AG08396 (cell line): ENCODE measurements at places on chromosomes 3 and 15.

GRCh38 chr3:51967384-51968169 is at the start of gene PCBP4:
TSS of gene PCBP4 (minus strand) at chr3:51967454. CDS start at chr3:51961240, 6,214 bp downstream.
- DNase-seq, result peak; percentile 87

DNA sequence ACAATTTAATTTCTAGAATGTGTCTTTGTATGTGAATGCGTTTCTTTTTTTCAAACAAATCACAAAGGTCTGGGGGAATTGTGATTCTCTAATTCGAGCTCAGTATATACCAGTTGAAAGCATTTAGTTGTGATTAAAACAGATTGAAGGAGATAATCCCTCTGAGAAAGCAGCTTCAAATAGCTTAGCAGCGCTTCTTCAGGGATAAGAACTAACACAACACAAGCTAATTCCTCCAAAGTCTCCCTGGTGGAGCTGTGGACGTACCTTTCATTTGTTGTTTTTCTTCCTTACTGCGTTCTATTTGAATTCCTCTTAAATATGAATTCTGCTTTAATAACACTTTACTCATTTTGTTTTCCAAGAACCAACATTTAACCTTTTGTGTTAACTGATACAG is 286.7 kb downstream of the ROBO2 start:
- no peak for DNase-seq

GRCh38 chr3:55369141-55369847 is 117.8 kb downstream of the WNT5A start:
- no peak for DNase-seq

DNA sequence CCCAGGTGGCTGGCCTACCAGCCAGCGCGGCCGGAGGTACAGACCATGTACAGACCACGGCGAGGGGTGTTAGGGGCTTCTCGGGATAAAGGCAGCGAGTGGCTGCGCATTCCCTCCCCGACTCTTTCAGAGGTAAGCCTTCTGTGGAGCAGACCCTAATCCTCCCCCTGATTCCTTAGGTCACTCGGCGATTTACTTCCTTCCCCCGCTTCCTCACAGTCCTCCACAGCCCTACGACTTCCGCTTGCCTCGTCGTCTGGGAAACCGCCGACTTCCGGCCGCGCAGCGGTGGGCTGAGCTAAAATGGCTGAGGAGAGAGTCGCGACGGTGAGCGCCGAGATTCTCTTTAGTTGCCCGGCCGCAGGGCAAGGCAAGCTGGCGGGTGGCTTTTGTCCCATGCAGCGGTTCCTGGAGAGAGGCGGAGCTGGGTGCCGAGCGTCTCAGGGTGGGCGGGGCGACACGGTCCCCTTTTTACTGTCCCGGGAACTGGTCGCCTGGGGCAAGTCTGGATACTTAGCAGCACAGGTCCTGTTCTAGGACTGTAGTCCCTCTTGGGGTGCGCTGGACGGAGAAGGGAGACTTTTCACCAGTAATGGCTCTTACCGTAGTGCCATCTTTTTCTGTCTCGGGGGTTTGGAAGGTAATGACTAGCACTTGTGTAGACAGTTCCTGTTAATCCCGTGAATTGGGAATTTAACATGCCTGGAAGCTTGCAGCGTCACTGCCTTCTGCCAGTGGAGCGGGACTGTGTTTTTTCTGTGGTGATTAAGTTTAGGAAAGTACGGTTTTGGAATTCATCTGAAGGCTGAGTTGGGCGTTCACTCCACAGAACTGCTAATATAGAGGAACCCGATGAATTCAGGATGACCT is at the start of the genes BBS4 and HIGD2B:
Gene BBS4, plus strand, starts transcription at position 283 of the 870 bp plus-strand sequence. Its CDS starts 21 bp downstream, at position 304.
Gene HIGD2B, minus strand, starts transcription at position 258 of the 870 bp plus-strand sequence. CDS start 9,808 bp downstream, outside the sequence.
- DNase-seq, result peak; percentile 85

- DNase-seq, result peak; percentile 64
These were observed 627 bp upstream of the PLS1 start for GRCh38 chr3:142595581-142595950.

GRCh38 chr3:154247806-154248415 is 76.4 kb downstream of the DHX36 start:
- DNase-seq, result no peak

GRCh38 chr3:102129760-102130608 is 280.7 kb downstream of the NFKBIZ start:
- peak; percentile 26 for DNase-seq

DNA sequence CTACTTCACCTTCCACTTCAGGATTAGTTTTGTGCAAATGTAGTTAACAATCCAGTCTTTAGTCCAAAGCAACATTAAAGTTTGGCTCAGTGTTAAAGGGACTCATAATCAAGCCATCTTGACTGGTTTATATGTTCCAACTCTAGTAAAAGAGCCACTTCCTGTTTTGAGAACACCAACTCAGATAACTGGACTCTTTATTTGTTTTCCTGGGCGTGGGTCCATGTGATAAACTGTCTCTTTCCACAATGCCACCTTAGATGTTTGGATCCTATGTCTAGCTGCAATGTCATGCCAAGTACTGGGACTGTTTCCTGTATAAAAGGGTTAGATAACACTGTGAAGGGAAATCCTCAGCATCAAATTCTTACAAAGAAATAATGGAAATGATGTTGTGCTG is 545.0 kb downstream of the PYDC2 start:
- DNase-seq, result no peak

GRCh38 chr3:103794656-103795055 is 1359.8 kb downstream of the ZPLD1 start:
- no peak for DNase-seq

DNA sequence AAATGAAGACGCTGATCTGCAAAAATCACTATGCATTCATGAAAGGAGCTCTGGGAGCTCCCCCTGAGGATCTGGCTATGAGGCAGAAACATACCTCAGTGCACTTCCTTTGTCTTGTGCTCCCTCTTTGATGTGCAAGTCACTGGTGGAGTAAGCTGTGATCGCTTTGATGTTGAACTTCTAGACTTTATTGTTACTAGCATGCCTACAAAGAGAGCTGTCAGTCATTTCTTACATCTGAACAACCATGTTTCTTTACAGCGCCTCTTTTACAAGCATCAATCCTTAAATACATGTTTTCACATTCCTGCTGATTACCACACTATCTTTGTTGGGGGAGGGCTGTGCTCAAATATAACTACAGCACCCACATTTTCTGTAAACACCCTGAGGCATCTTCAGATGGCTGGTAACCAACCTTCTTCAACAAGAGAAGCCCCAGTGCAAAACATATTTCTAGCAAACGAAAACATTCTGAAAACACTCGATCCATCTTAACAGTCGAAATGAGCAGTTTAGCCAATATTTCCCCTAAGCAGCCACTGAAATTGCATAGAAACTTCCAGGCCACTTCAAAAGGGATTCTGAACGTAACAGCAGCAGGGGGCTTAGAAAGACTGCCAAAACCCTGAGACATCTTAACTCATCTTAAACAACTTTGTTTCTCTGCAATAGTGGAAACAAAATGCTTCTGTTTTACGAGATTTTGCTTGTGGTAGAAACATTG is 101.9 kb upstream of the ICE2 start:
- DNase-seq, result no peak

- DNase-seq, result no peak
These were observed 121.1 kb downstream of the SHQ1 start for GRCh38 chr3:72727172-72727571.

GRCh38 chr3:105800320-105800719 is 68.5 kb downstream of the CBLB start:
- no peak for DNase-seq

- DNase-seq, result no peak
These were observed 67.9 kb downstream of the CORO2B start for GRCh38 chr15:68646696-68647095.

DNA sequence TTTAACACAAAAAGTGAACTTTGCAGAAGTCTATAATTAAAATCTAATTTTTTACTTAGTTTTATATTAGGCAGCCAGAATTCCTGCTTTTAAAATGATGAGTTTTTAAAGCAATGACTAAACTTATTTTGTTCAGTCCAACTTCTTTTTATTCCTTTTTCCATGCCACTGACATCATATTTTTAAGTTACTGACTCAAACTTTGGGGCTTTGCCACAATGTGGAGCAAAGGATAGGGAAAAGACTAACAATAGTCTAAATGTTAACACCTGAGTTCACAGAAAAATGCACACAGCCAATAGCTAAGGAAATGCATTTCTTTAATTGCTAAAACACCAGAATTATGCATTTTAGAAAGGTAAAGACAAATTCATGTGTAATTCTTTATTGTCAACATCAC is 647.6 kb upstream of the DPPA4 start:
- no peak for DNase-seq

- no peak for DNase-seq
These were observed 97.8 kb downstream of the NUP210 start for GRCh38 chr3:13322324-13322723.

DNA sequence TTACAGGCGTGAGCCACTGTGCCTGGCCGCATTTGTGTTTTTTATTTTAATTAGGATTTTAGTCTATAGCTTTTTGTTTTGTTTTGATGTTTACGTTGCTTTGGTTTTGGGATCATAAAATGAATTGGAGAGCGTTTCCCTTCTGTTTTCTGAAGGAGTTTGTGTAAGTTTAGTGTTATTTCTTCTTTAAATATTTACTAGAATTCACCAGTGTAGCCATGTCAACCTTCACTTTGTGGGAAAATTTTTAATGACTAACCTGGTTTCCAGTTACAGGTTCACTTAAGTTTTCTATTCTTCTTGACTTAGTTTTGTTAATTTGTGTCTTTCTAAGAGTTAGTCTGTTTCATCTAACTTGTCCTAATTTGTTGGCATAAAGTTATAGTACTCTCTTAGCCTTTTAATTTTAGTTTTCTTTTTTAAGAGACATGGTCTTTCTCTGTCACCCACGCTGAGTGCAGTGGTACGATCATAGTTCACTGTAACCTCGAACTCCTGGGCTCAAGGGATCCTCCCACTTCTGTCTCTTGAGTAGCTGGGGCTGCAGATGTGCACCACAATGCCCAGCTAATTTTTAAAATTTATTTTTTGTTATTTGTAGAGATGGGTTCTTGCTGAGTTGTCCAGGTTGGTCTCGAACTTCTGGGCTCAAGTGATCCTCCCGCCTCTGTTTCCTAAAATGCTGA is 61.0 kb downstream of the CHD2 start:
- DNase-seq, result no peak

- DNase-seq, result no peak
These were observed 10.9 kb upstream of the LZTFL1 start for GRCh38 chr3:45852828-45853227.

GRCh38 chr3:179949869-179950268 is 86.9 kb downstream of the PEX5L start:
- no peak for DNase-seq
